Hippocampal formation (tissue), 2 donors: ENCODE measurements at places on chromosomes 2 and 18.
A peak's percentile ranks its signal among the peaks of the same experiment; 100 is the strongest.

DNA sequence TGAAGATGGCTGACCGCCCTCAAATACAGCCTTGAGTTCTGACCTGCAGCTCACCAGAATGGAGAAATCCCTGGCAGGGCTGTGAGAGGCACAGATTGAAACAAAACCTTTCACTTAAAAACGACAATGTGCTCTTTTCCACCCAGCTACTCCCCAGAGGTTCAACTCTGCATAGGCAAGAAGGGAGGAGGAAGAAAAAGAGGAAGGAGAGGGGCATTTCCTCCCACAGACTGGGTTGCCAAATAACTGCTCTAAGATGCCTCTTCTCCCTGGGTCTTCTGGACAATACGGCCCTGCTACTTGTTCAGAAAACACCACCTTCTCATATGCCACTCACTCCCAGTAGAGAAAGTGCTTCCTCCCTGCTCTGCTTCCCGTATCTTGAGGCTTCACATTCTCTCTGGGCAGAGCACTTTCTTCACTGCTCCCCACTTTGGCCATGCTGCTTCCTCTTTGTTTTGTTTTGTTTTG, 136.4 kb upstream of the SLC1A4 start:
- no peak for DNase-seq

DNA sequence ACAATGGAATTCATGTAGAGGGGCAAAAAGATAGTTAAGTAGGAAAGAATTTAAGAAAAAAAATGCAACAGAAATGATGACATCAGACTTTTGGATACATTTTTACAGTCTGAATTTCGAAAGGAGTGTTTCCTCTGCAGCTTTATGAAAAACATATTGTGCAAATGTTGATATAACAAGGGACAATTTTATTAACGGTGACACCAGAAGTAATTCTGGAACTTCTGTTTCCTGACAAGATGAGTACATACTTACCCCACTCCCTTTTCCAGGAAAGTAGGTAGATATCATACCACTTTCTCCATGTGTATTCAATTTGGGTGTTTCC, 369.6 kb downstream of the FBXO15 start:
- no peak for DNase-seq

DNA sequence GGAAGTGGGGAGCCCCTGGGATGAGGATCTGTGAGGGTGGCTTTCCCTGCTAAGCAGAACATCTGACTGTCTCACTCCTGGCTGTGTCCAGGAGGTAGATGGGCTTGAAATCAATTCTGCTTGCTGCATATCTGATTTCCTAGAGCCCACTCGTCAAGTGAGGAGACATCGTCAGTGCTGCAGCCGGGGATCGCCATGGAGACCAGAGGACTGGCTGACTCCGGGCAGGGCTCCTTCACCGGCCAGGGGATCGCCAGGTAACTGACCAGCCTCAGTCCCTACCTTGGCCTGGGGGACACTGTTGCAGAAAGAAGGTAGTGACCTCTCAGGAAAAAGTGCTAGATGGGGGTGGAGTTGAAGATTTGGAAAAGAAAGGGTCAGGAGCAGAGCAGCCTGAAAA, 31.3 kb downstream of the CNGA3 start:
- no peak for DNase-seq

DNA sequence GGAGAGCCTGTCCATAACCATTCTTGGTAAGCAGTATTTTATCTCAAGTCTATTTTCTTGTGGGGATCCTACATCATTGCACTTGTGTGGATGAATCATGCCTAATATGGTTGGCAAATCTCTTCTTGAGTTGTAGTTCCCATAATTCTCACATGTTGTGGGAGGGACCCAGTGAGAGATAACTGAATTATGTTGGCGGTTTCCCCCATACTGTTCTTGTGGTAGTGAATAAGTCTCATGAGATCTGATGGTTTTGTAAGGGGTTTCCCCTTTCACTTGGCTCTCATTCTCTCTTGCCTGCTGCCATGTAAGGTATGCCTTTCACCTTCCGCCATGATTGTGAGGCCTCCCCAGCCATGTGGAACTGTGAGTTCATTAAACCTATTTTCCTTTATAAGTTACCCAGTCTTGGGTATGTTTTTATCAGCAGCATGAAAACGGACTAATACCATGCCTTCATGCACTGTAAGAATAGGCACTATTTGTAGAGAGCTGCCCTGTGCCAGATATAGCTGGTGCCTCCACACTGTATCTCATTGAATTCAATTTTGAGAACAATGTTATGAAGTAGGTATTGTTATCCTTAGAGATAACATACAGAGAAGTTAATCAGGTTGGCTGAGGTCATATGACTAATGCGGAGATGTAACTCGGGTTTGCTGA, 148.3 kb downstream of the PLCL1 start:
- DNase-seq, result no peak

- DNase-seq, result no peak
Observed at GRCh38 chr2:241014764-241015163, 16.3 kb downstream of the SNED1 start.

DNA sequence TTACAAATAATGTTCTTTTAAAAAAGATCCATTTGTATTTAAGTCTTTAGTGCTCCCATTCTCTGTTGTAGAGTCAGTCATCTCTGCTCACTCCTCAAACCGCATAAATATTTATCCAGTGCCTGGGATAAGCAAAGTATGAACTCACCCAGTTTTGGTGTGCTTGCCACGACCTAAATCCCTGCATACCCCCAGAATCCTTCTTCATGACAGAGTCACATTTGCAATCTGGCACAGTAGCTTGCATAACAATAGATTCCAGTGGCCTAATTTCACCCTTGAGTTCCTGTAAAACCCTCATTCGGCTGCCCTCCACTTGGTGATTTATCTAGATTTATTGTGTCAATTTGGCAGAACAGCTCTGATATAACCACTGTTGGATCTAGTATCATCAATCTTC, 92.9 kb downstream of the DTNA start:
- no peak for DNase-seq

DNA sequence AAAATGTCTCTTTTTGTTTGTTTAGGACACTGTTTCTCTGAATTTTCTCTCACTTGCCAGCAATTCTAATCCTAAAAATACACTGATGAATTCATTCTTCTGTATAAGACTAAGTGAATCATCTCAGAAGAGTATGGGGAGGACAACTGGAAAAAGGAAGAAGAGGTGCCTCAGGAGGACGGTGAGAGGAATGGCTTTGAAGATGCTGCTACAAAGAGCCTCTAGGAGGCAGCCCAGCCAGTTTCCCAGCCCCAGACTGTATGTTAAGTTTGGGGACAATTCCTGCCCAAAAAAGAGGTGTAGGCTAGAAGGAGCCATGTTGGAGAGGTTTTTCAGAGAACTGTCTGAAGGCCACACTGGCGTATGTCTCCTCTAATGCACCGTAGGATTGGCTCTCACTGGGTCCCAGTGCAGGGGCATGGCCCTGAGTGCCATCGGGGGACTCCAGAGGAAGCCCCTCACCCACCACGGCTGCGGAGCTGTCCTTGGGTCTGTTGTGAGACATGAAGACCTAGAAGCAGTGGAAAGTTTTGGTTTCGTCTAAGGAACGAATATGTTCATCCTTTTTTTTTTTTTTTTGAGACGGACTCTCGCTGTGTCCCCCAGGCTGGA, 3.1 kb upstream of the SDC1 start:
- no peak for DNase-seq

DNA sequence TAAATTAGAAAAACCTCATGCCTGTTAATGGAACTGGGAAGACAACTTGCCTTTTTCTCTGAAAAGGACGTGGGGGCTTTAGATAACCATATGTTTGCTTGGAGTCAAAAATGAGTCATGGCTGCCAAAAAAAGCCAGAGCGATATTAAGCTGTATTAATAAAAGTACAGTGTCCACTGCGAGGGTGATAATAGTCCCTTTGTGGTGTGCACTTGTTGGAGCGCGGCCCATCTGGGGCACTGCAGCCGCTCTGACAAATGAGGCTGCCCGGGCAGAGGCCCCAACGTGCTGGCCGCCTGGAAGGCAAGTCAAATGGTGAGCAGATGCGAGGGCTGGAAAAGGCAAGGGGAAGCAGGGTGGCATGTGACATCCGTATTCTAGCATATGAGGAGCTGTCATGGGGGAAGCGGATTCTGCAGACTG, 103.3 kb upstream of the NCK2 start:
- peak; percentile 84 for DNase-seq

GRCh38 chr2:149679286-149679685, 91.7 kb upstream of the MMADHC start:
- no peak for DNase-seq
